ENCODE measurements at places on chromosomes 4 and X. TPM values are rescaled to one million over a fixed set of nuclear protein-coding genes. Genes with fewer than 3 reads are reported as not detected.

DNA sequence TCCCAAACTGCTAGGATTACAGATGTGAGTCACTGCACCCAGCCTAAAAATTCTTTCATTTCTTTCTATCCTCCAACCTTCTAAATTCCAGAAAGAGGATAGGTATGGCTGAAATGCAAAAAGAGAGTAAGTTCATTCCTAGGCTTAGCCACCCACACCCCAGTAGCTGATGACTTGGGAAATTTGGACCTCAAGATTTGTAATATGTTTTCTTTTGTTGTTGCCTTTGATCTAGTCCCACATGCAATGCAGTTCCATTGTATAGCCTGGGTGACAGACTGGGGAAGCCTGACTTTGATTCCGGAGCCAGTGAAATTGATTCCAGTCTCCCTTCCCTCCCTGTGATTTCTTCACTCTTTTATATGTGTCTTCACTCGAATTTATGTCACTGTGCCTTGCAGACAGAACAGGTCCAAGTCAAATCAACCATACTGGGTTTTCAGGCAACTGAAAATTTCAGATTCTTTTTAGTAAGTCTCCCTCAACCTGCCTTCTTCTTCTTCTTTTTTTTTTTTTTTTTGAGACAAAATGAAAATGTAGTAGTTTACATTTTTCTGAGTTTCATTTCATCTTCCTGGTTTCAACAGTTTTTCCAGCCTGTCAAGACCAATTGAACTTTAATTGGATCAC lies 176.2 kb upstream of the RBPJ start:
- DNase-seq = no peak

DNA sequence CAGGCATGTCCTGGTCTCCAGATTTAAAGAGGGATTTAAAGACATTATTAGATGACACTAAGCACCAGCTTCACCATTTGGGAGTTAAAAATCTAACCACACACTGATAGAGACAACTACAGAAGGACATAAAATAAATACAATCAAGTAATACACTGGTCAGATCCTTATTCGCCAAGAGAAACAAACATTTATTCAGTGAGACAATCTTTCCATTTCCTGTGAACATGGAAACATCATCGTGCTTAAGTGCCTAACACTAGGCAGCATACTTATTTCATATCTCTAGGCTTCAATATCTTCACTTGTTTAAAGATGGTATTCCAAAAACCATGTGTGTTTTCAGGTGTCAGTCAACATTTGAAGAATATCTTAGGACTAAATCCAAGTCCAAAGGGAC lies 103.6 kb downstream of the AREG start:
- no peak for DNase-seq

DNA sequence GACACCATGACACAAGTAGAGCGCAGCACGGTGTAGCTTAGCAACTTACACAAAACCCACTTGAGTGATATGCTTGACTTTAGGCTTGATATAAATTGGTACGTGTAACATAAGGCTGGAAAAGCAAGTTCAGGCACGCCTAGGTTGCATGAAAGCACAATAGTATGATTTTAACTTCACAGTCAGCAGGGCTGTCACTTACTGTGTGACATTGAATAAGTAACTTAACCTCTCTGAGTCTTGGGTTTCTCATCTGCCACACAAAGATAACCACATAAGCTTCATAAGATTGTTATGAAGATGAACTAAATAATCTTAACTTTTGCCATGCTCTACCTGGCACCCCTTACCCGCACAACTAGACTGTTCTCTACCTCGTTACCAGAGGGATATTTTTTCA lies 9.5 kb downstream of the SRD5A3 start:
- DNase-seq = no peak

DNA sequence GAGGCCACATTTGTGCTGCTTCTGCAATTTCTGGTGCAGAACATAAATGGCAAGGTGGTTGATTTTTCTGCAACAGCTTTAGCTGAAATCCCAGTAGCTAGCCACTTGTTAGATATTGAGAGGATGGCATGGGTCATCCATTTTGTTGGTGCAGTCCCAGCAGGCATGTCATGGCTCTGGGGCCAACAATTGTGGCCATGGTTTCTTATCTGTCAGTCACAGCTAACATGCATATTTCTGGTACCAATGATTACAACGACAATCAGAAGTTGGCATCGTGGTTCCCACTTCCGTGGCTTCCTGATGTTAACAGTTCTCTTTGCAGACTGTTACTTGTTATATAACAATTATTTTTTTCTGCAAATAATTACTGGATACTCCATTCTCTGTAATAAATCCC lies 42.8 kb upstream of the PRKG2 start:
- DNase-seq = no peak

DNA sequence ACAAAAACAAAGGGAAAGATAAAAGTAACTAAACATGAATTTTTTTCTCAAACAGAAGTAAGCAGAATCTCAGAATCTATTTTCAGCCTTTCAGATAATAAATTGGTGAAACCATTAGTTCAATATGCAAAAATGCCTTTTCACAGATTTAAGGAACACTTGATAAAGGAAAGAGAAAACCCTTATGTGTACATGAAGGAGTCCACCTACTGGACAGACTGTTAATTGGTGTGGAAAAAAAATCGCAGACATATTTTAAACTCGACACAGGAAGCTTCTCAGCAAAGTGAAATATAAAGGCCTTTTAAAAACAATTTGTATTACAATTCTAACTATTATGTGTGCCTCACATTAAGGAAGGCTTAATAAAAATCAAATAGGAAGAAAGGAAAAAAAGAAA lies 22.3 kb downstream of the COX7B2 start:
- no peak for DNase-seq

DNA sequence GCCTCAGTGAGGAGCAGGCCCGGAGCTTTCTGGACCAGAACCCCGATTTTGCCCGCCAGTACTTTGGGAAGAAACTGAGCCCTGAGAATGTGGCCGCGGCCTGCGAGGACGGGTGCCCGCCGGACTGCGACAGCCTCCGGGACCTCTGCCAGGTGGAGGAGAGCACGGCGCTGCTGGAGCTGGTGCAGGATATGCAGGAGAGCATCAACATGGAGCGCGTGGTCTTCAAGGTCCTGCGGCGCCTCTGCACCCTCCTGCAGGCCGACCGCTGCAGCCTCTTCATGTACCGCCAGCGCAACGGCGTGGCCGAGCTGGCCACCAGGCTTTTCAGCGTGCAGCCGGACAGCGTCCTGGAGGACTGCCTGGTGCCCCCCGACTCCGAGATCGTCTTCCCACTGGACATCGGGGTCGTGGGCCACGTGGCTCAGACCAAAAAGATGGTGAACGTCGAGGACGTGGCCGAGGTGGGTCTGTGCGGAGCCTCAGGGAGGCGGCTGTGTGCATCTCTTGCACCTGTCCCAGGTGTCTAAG lies 323 bp downstream of the PDE6B start:
- DNase-seq = no peak

GRCh38 chr4:138487670-138488069 lies 245.5 kb upstream of the SLC7A11 start:
- no peak for DNase-seq

- no peak for DNase-seq
Observed at GRCh38 chr4:5774416-5775036, 63.5 kb downstream of the EVC start.

- no peak for DNase-seq
Observed at GRCh38 chr4:45484740-45485139, 639.1 kb downstream of the GABRG1 start.

DNA sequence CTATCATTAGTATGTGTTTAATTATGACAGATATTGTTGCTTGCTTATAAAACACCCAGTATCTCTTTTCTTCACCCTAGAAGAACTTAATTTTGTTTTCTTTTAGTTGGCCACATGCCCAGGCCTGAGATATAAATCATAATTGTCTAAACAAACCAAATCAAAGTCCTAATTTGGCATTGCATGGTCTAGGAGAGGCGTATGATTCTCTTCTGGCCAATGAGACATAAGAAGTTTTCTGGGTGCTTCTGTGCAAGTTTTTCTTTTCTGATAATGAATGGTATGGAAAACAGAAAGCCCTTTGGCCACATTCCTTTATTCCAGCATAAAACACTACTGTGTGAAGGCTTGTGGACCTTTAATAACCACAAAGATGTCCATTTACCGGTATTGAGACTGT lies 192.9 kb upstream of the CTSO start:
- no peak for DNase-seq

DNA sequence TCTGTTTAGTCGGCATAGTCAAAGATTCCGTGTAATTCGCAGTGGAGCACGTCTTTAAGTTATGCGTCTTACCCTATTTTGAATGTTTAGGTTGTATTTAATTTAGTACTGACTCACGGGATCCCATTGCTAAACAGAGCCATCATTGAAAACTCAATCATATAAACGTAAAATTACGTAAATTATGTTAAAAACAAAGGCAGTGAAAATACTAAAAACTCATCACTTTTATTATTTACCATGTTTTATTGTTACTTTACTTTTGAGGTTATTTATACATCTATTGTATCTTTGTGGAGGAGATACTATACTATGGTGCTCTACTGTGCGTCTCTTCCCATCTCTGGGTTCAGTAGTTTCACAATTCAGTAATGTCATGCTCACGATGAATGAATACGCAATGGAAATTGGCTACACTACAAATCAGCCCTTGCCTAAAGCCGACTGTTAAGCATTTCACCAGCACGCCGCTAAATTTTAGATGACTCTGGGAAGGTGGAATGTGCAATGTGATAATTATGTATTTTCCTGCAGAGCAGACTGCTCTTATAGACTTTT lies 944 bp downstream of the FUNDC2 start:
- DNase-seq = no peak

DNA sequence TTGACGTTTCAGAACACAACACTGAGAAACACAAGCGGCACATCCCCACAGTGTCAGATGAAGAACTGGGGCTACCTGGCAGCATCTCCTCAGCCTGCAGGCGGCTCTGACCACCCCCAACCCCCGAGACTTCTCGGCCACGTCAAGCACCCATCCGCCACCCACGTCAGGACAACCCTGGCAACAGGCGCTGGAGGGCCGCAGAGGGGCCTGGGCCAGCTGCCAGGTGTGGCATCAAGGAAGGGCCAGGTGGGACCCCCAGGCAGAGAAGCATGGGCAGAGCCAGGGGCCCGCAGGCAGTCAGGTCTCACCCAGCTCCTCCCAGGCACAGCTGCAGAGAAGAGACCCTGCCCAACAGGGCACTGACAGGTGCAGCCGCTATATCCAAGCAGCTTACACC lies 22.3 kb downstream of the GAK start:
- DNase-seq = no peak

- no peak for DNase-seq
Observed at GRCh38 chr4:121726642-121727268, 30.0 kb upstream of the ANXA5 start.

- DNase-seq = no peak
Observed at GRCh38 chr4:183959319-183960045, 54.4 kb downstream of the STOX2 start.

DNA sequence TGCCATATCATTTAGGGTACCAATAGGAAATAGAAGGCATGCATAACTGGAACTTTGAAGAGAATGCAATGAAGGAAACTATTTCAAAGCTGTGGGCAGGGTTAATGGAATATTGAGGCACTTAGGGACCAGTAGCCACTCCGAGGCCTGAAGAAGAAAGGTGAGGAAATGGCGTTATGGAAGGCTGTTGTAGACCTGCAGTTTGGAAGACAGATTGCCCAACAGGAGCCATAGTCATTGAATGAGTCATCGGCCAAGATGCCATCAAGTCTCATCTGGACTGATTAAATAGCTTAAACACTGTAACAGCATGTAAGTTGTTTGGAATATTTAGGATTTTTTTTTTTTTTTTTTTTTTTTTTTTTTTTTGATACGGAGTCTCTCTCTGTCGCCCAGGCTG lies 11.6 kb downstream of the CXCL13 start:
- no peak for DNase-seq

GRCh38 chrX:10618961-10619360 lies 1.4 kb downstream of the MID1 start:
- no peak for DNase-seq

- DNase-seq = no peak
Observed at GRCh38 chr4:147160908-147161513, 215.3 kb upstream of the TTC29 start.

DNA sequence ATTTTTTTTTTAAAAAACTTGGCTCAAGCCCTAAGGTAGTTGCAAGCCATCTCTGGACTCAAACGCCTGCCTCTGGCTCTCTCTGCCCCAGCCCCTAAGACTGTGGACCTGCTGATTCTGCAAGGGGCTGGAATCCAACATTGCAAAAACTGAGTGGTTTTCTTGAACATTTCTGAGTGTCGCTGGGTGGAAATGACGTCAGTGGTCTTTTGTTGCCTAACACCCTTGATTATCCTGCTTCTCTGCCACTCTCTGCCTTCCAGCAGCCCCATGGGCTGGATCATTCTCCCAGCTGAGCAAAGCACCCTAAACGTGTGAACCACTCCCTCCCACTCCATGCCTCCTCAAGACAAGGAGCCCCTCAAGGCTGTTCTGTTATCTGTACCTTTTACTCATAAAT lies 16.6 kb downstream of the BST1 start:
- DNase-seq = no peak

GRCh38 chr4:147723326-147723725 lies 8.6 kb upstream of the ARHGAP10 start:
- DNase-seq = no peak

DNA sequence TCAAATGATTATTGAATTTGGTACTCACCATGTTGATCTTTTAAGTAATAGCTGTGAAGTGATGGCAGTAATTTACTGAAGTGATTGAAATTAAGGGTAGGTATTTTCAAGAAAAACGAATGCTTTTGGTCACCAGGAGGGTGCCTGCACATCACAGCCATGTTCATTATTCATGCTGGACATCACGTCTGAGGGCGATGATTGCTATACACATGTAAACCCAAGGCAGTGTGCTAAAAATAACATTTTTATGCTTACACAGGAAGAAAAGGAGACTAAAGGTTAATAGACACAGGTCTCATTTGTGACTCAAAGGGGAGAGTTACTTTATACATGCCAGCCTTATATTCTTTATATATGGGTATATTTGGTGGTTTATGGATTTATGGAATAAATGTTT lies 1146.0 kb downstream of the NLGN4X start:
- no peak for DNase-seq

DNA sequence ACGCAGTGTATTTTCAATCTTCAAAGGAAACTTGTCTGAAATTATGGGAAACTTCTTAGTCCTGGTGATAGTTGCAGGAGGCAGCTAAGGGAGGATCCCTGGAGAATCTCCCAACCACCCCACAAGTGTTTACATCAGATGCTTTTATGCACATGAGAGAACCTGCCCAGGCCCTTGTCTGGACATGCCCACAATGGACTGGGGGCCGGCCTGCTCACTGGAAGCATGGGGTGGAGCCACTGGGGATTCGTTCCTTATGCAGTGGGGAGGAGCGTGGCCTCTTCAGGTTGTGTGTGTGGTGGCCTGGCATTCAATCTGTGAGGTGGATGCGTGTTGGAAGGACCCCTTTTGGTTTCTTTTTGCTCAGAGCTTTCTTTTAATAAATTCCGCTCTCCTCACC lies 398.7 kb upstream of the PPP1R2C start:
- no peak for DNase-seq

Gene MAGEE1
- 2.0 TPM for total RNA-seq

Gene SYN1
- total RNA-seq = 0.24 TPM

Gene FAM9C
- not detected for total RNA-seq

Gene MAOA
- total RNA-seq = 2.7 TPM

Gene CXCL6
- not detected for total RNA-seq

Gene AGTR2
- not detected for total RNA-seq

Gene BEND4
- 1.3 TPM for total RNA-seq

Gene ADAD1
- not detected for total RNA-seq

Gene PPARGC1A
- total RNA-seq = 0.23 TPM

Gene STAP1
- total RNA-seq = 2.7 TPM

Gene SYTL5
- 0.05 TPM for total RNA-seq

Gene CLGN
- not detected for total RNA-seq

All from activated T-cell treated with anti-CD3 and anti-CD28 coated beads, Interleukin-2, amount 50 U/mL, for 4 hours (primary cell).